ENCODE measurements at places on chromosomes 5 and 9. TPM values are rescaled to one million over a fixed set of nuclear protein-coding genes. Genes with fewer than 3 reads are reported as not detected.

The DBH gene
- not detected for total RNA-seq

The ATP6V1G1 gene
- 132 TPM for total RNA-seq

The IRX1 gene
- 11.9 TPM for total RNA-seq

The GAS1 gene
- total RNA-seq: 26.1 TPM

The PCDHGB2 gene
- total RNA-seq: 6.7 TPM

The PRR16 gene
- total RNA-seq: 2.0 TPM

The SPINK13 gene
- total RNA-seq: not detected

The CATSPER3 gene
- total RNA-seq: 0.79 TPM

The NAA35 gene
- total RNA-seq: 44.2 TPM

The MACIR gene
- 22.2 TPM for total RNA-seq
